ENCODE measurements at places on chromosomes 11 and 22.

GRCh38 chr11:46617134-46617971, at the start of the genes ATG13 and HARBI1:
Gene ATG13 (plus strand): TSS chr11:46617553. CDS start chr11:46644292, 26,739 bp downstream.
Gene HARBI1 (minus strand): TSS chr11:46617227. CDS start chr11:46616237, 990 bp downstream.
- no peak for DNase-seq

DNA sequence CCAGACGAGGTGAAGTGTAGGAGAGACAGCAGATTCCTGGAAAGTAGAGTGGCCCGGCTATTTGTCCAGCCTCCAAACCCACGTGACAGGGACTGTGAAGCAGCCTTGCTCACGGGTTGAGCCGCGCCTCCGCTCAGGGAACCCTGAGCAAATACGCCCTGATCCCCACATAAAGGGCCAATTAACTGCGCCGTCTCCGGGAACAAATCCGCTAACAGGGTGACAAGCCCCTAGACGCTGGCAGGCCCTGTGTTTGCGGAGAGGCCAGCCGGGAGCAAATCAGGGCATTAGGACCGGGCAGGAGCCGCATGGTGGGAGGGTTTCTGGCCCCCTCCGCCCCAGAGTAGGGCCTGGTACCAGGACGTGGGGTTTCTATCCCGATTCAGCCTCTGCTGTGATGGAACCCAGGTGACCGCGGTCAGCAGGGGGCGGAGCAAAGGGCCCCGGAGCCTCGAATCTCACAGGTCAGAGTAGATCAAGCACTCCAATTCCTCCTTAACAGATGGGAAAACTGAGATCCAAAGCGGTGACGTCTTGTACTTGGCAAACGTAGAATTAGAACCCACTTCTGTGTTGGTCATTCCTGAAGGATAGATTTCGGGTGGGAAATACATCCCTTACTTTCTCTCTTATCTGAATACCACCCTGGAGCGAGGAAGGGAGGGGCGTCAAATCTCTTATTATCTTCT, 2.0 kb upstream of the ROBO3 start:
- DNase-seq: no peak

DNA sequence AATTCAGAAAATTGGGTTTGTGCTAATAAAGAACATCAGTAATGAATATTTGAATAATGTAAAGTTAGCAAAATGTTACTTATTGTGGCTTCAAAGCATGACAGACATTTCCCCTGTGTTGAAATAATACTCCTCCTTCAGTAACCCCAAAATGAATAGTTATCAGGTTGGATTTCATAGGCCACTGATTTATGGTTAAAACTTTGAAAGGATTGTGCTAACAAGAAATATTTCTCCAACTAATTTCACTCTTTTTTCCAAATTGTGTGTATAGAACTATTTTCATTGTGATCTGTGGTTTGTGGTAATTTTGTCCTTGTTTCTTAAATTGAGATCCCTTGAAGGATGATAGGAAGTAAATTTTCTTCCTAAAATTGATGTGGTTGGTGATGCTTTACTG, 7.9 kb downstream of the DDX10 start:
- no peak for DNase-seq

- no peak for DNase-seq
These were observed 54.1 kb upstream of the ARHGAP42 start for GRCh38 chr11:100632941-100633452.

DNA sequence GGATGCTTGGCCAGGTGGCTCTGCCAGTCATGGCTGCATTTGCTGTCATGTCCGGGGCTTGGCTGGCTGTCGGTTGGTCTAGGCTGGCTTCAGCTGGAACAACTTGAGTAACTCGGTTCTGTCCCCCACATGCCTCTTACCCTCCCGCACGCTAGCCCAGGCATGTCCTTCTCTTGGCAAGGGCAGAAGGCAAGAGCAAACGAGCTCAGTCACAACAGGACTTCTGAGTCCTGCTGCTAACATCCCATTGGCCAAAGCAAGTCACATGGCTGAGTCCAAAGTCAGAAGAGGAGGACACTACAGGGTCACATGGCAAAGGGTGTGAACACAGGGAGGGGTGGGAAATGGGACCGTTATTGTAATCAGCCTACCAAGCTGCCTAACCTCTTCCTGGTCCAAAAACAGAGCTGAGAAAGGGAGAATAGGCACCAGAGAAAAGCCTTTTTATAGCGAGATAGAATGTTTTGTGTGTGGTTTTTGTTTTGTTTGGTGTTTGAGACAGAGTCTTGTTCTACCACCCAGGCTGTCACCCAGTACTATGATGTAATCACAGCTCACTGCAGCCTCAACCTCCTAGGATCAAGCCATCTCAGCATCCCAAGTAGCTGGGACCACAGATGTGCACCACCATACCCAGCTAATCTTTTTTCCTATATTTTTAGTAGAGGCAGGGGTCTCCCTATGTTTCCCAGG, 81.9 kb downstream of the MN1 start:
- peak; percentile 72 for DNase-seq

DNA sequence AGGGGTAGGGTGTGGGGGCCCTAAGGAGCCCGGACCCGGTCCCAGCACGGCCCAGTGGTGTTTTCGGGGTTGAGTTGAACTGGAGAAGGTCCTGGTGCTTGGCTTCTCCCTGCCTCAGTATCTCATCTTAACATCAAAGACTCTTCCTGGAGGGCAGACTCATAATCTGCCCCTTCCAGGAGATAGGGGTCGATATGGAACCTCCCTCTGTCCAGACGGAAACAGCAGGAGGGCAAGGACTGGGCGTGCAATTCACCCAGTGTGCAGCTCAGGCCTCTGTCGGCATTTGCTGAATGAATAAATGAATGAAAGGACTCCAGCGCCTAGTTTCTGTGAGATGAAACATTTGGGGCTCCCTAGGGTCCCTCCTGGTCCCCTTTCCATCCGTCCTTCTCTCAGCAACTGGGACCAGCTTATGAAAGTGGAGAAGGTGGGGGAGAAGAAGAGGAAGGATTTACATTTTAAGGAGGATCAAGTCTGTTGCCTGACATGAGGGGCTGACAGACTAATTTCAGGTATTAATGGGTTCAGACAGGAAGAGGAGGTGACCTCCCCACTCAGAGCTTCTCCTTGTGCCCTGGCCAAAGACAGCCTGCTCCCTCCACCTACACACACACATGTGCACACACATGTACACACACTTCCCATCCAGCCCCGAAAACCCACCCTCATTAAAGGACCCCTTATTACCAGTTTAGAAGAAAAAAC, 1.1 kb upstream of the SHISA8 start:
- no peak for DNase-seq

- DNase-seq: no peak
These were observed 7.1 kb downstream of the RFPL1 start for GRCh38 chr22:29445508-29445907.

- DNase-seq: no peak
These were observed 60.0 kb upstream of the NECTIN1 start for GRCh38 chr11:119788911-119789560.

- no peak for DNase-seq
These were observed 10.3 kb downstream of the POLDIP3 start for GRCh38 chr22:42604403-42604802.

- DNase-seq: no peak
These were observed 281.8 kb upstream of the ANO5 start for GRCh38 chr11:21911061-21911460.

DNA sequence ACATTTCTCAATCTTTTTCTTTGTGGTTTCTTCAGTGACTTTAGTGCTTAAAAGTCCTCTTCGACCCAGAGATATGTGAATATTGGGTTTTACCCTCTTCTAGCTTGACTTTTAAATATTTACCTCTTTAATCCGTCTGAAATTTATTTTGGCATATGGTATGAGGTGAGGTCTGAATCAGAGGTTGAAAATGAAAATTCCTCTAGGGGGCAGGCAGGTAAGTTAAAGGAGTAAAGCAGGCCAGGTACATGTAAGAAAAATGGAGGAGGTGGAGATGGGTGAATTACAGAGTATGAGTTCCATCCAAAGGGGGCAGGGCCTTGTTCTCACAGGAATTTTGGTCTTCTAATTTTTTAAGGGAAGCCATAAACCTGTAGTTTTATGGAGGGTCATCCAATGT, 263.8 kb upstream of the NARS2 start:
- DNase-seq: no peak

GRCh38 chr11:68009391-68010089, 587 bp upstream of the ALDH3B1 start:
- no peak for DNase-seq

DNA sequence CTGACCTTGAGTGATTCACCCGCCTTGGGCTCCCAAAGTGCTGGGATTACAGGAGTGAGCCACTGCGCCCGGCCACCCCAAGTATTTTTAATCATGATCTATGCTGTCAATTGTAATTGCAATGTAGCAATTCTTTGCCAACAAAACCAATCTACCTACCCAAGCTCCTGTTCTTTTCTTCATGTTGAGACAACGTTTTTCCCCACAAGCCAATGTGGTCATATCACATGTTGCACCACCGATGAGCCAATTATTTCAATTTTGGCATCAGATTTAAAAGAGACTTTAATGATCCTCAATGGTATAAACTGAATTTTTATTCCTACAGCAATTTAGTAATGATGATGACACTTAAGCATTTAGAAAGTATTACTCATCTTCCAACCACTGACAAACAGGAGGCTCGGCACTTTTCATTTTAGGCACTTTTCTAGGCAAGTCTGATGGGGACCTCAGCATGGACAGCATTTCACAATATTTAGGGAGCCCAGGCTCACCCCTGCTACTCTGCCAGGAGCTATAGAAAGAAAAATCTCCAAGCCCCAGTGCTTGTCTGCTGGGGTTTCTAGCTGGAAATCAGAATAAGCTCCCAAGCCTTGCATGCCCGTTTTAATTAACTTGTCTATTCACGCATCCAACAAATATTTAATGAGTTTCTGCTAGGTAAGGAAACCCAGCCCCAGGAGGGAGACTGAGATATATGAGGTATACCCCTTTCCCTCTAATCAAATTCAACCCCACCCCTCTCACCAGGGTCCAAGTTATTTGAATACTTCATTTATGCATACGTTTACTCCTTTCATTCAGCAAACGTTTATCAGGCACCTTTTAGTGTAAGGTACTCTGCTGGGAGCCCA, 291.4 kb downstream of the ST3GAL4 start:
- no peak for DNase-seq

DNA sequence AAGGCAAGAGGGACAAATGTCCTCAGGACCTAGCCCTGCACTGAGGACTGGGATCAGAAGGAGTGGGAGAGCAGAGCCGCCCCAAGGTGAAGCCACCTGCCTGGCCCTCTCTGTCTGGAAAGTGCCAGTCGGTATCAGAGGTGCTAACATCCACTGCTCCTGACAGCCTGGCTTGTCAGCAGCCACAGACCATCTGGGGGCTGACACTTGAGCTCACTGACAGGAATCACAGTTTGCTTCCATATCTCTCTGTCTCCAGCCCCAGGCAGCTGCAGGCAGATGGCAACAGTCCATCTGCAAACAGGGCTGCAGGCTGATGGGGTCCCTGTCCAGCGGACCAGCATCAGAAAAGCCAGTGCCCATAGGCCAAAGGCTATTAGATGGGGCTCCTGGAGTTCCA, 5.5 kb downstream of the OPCML start:
- no peak for DNase-seq

GRCh38 chr11:3932698-3933097, 77.2 kb downstream of the STIM1 start:
- no peak for DNase-seq

DNA sequence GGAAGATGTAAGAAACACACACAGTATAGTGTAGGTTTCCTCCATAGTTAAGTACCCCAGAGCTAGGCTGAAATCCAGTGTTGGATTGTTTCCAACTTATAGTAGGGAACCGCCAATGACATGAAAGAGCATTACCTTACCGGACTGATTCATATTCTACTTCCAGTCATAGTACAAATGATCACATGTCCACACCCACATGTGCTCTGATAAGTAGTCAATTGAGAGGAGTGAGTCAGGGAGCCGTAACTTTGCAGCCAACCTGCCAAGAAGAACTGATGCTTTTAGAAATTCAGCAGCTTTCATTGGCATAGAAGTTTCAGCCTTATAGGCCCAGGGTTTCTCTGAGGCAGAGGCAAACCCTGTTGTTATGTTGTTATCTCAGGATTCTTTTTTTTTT, 240.6 kb downstream of the ETS1 start:
- no peak for DNase-seq

DNA sequence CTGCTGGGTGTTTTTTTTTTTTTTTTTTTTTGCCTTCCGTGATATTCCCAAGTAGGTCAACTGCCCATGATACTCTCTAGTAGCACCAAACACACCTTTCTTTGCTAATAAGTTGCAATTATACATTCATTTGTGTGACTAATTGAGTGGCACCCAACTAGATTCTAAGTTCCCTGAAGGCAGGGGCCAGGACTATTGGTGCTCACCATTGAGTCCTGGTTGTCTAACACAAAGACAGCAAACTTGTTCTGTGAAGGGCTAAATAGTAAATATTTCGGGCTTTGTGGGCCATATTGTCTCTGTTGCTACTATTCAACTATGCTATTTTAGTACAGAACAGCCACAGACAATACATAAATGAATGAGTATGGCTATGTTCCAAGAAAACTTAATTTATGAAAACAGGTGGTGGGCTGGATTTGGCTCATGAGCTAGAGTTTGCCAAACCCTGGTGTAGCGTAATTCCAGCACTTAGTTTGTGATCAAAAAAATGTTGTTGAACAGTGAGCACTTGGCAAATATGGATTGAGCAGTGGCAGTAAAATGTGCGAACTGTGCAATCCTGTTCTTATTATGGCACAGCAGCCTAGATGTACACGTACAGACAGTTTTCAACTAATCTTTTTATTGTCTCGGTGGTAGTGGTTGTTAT, 11.3 kb downstream of the ENDOD1 start:
- DNase-seq: no peak

GRCh38 chr11:20156876-20157613, 3.2 kb downstream of the DBX1 start:
- no peak for DNase-seq

DNA sequence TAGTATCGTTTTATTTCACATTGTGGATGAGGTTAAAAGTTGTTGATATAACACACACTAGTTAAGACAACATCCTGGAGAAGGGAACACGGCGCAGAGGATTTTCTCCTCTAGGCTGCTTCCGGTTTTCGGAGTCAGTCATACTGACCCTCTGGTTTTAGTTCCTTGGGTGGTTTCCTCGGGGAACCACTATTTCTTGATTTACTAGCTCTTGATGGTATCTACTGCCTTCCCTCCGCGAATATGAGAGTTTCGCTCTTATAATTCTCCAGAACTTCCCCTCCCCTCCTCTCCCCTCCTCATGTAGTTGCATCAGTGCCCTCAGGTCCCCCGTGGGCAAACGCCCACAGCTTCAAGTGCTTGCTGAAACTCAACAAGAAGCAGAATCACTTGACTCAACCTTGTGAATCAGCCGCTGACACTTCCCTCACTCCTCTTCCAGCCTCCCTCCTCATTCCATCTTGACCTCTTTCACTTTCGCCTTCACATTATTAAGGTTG, 15.9 kb upstream of the APOBEC3A start:
- no peak for DNase-seq

GRCh38 chr22:47162865-47163264, 400.4 kb downstream of the TBC1D22A start:
- DNase-seq: no peak

GRCh38 chr22:33898121-33898520, 22.2 kb downstream of the LARGE1 start:
- no peak for DNase-seq

- DNase-seq: no peak
These were observed 576.5 kb upstream of the CCDC90B start for GRCh38 chr11:83862691-83863090.
